ENCODE measurements at places on chromosomes 1 and 21. TPM values are rescaled to one million over a fixed set of nuclear protein-coding genes. Genes with fewer than 3 reads are reported as not detected.

GRCh38 chr1:25178917-25179561 lies 53.3 kb downstream of the SYF2 start:
- no peak for DNase-seq

GPN2 gene
- 42.6 TPM for total RNA-seq

TEDDM1 gene
- total RNA-seq, result not detected

- no peak for DNase-seq
Measured at GRCh38 chr1:244365809-244366208, 85.9 kb downstream of the ADSS2 start.

DNA sequence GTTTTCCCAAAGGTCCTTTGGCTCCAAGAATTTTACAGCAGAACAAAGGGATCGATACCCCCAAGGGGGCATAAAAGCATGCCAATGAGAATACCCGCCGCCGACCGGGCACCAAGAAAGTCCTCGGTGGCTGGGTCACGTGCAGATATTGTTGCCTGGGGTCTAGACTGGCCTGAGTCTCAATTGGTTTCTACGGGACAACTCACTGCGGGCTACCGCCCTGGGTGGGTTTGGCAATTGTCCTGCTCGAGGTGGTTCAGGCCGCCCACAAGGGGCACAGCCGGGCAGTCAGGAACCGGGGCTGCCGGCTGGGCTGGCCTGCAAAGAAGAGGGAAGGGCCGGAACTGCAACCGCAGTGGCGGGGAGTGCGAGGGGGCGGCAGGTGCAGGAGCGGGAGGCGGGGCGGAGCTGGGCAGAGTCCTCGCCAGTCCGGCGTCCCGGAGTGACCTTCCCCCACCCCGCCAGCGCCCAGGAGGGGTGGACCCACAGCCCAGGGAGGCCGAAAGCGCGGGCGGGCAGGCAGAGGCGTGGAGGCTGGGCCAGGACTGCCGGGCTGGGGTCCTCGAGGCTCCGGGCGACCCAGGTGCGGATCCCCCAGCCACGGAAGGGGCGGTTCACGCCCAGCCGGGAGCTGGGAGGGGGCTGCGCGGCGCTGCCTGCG lies 926 bp upstream of the ATP1B1 start:
- peak; percentile 51 for DNase-seq

Data from natural killer cell (primary cell).